ENCODE measurements at places on chromosomes 4 and X.

GRCh38 chr4:83536362-83537272 is 709 bp downstream of the GPAT3 start:
- no peak for DNase-seq

- no peak for DNase-seq
These were observed 1314.0 kb downstream of the PCDH19 start for GRCh38 chrX:99095965-99096635.

DNA sequence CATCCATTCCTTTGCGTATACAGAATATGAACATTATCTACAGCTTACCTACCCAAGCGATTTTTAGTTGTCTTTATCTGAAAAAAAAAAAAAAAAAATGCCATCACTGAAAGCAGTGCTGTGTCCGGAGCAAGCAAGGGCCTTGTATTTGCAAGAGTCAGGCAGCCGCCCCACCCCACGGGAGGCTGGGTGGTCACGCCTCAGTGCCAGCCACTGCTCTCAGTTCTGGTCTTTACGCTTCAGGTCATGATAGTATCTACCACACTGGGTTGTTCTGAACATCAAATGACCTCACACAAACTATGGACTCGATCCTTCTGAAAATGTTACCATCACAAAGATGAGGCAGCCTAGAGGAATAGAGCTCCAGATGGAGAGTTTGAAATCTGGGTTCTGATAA is 62.7 kb upstream of the HELT start:
- peak; percentile 55 for DNase-seq

DNA sequence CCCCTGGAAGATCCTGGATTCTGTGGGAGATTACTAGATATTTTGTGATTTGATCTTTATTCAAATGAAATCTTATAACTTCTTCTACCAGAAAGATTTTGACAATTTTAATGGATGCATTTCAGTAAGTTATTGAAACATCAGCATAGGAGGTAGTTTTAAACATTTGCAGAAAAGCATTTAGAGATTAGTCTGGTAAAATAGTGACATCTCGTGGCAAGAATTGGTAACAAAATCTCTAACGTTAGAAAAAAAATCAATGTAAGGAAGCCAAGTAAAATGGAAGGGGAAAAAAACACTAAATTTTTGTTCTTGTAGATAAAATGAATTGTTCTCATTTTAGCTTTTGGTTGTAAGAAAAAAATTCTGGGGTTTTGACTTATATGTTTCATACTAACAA is 73.3 kb downstream of the TASL start:
- no peak for DNase-seq

GRCh38 chr4:152037435-152037834 is 276.6 kb upstream of the GATB start:
- DNase-seq, result no peak

- no peak for DNase-seq
These were observed 54.1 kb downstream of the XAGE2 start for GRCh38 chrX:52422884-52423283.

DNA sequence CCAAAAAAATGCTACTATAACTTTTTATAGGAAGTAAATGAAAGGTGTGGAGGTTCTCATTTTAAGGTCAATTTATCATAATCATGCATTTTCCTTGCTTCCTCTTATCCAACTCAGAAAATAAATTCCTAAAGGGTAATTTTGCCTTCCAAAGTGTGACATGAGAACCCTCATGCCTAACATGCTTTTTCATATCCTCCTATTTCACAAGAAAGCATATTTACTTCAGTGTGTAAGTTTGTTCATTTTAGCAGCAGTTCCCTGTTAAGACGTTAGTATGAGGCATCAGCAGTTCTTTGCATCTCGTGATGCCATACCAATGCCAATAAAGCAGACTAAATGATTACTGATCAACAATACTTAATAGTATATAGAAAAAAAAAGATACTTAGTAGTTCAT is 18.4 kb downstream of the WDFY3 start:
- no peak for DNase-seq

DNA sequence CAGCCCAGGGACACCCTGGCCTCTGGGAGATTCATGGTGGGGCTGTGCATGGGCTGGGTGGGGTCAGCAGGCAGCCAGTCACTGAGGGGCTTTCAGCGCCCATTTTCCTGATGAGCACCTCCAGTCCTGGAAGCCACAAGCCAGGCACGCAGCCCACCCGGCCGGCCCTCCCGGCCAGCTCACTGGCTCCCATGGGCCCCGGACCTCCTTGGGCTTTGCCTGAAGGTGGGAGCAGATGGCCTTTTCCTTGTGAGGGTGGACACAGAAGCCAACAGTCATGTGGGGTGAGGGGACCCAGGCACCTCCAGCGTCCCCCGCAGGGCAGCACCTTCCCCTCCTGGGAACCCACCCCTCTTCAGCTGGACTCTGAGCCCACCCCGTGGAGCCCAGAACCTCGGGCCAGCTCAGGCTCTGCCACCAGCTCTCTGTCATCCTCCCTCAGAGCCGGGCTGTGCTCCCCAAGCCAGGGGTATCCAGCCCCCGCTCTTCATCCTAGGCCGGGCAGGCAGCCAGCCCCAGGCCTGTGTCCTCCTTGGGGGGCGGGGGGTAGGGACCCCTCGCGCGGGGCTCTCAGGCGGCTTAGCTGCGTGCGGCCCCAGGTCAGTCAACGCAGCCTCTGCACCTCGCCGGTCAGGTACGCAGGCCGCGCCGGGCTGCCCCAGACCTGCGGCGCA is 798 bp upstream of the FGFR3 start:
- DNase-seq, result no peak

- DNase-seq, result no peak
These were observed 6.2 kb upstream of the DCAF8L2 start for GRCh38 chrX:27583976-27584375.

DNA sequence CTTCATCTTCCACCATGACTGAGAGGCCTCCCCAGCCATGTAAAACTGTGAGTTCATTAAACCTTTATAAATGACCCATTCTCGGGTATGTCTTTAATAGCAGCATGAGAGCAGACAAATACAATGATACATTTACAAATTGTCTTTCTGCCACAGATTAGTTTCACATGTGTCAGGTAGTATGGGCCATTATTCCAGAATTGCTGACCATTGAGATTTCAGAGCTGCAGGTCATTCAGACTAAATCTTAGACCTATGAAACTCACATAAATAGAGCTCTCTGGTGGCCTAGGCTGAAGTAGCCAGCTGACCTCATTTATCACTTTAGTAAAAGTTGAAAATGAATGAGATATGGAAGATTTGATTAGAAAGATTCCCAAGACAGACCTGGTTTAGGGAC is 105.8 kb downstream of the FIP1L1 start:
- no peak for DNase-seq

GRCh38 chr4:56953680-56954520 is 23.5 kb downstream of the NOA1 start:
- no peak for DNase-seq

DNA sequence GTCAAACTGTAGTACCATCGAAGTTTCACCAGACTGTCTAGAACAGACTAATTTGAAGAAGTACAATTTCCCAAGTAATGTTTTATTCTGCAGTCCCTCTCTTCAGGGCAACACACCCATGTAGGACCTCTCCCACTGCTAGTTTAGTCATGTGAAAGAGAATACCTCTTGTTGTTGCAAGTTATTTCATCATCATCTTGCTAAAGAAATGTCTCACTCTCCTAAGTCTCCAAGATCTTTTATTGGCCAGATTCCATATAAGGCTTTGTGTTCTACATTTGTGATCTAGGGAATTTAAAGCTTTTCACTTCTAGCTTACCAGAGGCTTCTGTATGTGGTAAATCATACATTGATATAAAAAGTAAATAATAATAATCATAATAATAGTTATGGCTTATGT is 745.3 kb upstream of the MAGEB2 start:
- DNase-seq, result no peak

GRCh38 chr4:22020129-22020528 is 71.6 kb upstream of the KCNIP4 start:
- no peak for DNase-seq

GRCh38 chrX:17465802-17466201 is 90.8 kb downstream of the NHS start:
- no peak for DNase-seq

DNA sequence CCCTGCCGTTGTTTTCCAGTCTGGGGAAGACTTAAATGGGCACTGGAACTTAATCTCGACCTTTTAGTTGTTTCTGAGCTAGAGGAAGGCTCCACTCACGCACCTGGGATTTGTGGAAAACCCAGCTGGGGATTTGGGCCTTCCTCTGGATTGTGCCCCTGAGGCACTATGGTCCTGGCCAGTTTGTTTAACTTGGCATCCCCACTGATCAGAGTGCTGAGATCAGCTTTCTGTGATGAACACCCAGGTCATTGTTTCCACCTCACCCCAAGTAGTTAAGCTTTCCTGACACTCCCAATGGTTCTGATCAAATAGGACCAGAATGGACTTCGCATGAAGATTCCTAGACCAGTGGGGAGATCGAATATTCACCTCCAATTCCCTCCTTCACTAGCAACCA is 20.5 kb upstream of the NAP1L5 start:
- no peak for DNase-seq

DNA sequence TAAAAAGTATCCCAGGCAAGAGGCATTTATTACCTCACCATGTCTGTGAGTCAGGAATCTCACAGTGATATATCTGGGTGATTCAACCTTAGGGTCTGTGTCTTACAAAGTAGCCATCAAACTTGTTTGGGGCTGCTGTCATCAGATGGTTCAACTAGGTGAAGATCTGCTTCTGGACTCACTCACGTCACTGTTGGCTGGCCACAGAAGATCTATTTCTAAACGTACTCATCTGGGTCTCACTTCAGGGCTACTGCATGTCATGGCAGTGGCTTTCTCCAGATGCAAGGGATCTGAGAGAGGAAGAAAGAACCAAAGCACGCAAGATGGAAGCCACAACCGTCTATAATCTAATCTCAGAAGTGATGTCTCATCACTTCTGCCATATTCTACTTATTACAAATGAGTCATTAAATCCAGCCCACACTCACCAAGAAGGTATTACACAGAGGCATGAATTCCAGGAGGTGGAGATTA is 267.8 kb upstream of the ANKRD50 start:
- DNase-seq, result no peak

GRCh38 chr4:186725469-186726425 is 2.1 kb upstream of the FAT1 start:
- peak; percentile 44 for DNase-seq

DNA sequence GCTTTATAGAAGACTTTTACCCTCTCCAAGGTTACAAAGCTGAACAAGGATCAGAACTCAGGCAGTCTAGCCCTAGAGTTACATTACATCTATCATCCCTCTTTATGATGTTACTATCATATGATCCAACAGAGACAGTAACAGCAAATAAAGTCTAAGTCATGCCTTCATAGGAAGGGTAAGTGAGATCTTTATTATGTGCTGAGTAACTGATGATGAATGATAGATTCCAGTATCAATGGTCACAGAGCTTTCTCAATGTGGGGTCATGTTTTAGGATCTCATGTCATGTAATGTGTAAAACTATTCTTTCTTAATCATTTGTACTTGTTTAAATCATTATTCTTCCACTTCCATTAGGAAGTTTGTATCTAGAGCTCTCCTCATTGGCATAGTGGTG is 22.8 kb downstream of the ELOVL6 start:
- no peak for DNase-seq

- no peak for DNase-seq
These were observed 5.8 kb downstream of the SRPX2 start for GRCh38 chrX:100649550-100650356.

- no peak for DNase-seq
These were observed 117.5 kb upstream of the VCX2 start for GRCh38 chrX:8288590-8288989.

GRCh38 chr4:133081246-133081645 is 67.8 kb upstream of the PCDH10 start:
- DNase-seq, result no peak

- no peak for DNase-seq
These were observed 97.1 kb downstream of the AFF1 start for GRCh38 chr4:87031920-87032319.

- no peak for DNase-seq
These were observed 349.7 kb downstream of the IQCM start for GRCh38 chr4:149465955-149466354.

DNA sequence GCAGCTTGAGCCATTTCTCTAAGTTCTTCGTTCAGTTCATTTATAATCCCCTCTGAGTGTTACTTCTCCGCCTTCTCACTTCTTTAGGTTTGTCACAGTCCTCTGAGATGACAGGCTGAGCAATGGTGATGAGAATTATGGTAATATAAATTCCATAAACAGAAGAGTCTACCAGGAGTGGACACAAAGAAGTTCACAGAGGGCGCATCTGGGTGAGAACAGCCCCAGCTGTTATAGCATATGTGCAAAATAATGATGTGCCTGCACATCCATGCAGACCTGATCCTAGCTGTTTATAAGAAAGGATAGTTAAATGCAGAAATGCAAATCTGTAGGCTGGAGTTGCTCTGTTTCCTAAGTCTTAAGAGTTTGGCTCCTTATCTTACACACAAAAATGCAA is 377.5 kb downstream of the KCNIP4 start:
- DNase-seq, result no peak

GRCh38 chr4:105911426-105911825 is 16.2 kb downstream of the NPNT start:
- DNase-seq, result no peak

- DNase-seq, result no peak
These were observed 48.4 kb downstream of the ANXA3 start for GRCh38 chr4:78599931-78600375.

GRCh38 chr4:16875487-16875886 is 23.0 kb downstream of the LDB2 start:
- peak; percentile 46 for DNase-seq

DNA sequence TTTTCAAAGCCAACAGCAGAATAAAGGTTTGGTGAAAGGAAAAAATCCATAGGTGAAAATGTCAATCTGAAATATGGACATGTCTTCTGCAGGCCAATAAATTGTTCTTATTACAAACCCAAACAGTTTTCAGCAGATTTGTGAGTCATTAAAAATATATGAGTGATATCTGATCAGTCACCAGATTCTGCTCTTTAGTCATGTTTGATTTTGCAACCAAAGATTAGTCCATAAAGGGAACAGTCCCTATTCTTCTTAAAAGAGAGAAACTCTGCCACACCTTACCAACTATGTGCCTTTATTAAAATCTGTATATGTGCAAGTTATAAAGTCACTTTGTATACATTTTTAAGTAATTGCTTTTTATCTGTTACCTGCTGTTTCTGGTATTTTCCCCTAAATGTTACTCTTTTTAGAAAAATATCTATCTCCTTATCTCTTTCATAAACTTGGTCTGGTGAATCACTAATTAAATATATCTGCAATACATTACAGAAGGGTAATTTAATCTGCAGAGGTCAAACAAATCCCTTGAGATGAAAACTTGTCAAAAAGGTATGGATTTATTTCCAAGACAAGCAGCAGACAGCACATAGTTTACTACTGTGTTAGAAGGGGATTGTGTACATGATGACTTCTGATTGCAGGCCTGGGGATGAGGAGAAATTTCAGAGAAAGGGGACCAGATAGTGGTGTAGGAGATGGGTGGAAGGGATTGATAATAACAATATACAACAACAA is 322.9 kb upstream of the NWD2 start:
- DNase-seq, result no peak

GRCh38 chr4:164596927-164597326 is 157.0 kb upstream of the SMIM31 start:
- no peak for DNase-seq
